NCI-H2171 treated with DMSO at 0.1 percent for 48 hours (cell line): ENCODE measurements at places on chromosomes 13 and 19.

DNA sequence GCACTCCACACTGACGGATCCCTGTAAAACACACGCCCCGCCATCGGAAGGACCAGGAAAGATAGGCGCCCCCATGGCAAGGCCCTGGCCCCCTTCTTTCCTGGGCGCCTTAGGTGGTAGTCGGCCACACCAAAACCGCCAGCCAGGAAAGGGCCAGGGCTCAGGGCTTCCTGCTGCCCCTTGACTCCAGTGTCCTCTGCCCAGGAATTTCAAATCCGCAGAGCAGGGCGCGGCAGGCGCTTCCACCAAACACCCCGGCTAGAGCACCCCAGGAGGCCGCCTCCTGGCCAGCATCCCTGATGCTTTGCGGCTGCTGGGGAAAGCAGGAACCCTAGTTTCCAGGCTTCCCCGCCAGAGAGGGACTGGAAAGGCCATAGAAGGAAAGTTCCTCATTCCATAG lies 57.5 kb downstream of the ZNF726 start:
- no peak for DNase-seq

DNA sequence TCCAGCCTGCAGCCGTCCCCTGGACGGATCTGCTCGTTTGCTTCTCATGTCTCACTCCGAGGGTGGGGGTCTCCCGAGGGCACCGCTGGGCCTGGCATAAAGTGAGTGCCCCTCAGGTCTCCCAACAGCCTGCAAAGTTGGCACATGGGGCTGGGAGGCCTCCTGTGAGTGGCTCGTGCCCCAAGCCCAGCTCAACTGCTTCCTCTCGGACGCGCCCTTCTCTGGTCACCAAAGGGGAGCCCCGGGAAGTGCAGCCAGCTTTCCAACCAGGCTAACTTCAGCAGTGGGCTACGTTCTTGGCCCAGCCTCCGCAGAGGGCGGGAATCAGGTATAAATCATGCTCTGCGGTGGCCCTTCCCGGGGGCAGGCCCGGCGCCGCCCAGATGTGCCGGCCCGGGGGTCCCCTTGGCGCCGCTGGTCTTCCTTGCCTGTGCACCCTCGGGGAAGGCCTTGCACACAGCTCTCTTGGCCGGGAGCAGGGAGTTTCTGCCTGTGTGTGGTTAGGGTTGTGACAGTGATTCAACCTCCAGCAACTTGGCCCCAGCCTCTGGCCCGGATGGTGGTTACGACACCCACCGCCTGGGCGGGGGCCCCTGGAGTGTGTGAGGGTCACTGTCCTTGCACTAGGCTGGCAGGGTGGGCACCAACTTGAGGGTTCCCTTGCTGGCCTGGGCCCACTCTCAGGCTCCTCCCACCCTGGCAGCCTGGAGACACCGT lies 20.7 kb downstream of the CEBPG start:
- DNase-seq, result no peak

DNA sequence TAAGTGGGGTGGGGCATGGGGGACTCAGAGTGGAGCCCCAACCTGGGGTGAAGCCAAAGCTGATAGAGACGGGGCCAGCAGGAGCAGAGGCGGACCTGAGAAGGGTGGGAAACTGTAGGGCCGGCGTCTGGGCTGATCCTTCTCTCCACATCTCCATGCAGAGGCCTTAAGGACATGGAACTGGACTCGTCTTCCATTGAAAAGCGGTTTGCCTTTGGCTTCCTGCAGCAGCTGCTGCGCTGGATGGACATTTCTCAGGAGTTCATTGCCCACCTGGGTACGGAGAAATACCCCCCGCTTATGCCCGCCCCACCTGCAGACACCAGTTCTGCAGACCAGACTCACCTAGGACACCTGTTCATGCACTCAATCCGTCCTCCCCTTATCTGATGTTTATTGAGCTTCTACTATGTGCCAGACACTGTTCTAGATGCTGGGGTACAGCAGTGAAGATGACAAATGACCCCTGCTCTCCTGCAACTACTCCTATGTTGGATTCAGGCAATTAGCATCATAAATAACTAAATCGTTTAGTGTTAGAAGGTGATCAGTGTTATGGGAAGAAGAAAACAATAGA lies 74.1 kb downstream of the RYR1 start:
- no peak for DNase-seq

- no peak for DNase-seq
These were observed 7.1 kb upstream of the GPR18 start for GRCh38 chr13:99265162-99265800.
